Uterus (tissue), 4 donors: ENCODE measurements at places on chromosomes 1 and 21. TPM values are rescaled to one million over a fixed set of nuclear protein-coding genes. Genes with fewer than 3 reads are reported as not detected.

The B3GALT5 gene
- total RNA-seq = 0.26 TPM

The MX2 gene
- 9.7 TPM for total RNA-seq

The PPIH gene
- total RNA-seq = 48.4 TPM

The DCST1 gene
- 1.1 TPM for total RNA-seq

The PDE4B gene
- total RNA-seq = 6.9 TPM

The AURKAIP1 gene
- total RNA-seq = 13.2 TPM

The PPP2R5A gene
- 44.4 TPM for total RNA-seq

The CLCA4 gene
- 0.07 TPM for total RNA-seq

DNA sequence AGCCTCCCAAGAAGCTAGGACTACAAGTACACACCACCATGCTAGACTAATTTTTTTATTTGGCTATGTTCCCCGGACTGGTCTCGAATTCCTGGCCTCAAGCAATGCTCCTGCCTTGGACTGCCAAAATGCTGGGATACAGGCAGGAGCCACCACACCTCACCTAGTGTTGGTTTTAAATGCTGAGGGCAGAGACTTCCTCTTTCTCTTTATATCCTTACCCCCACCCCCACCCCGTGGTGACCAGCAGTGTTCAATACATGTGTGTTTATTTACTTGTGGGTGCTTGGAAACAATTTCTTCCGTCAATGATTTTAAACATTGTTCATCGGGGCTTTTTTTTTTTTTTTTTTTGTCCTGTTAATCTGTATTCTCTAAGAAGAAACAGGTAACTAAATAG is 158.9 kb downstream of the ZBTB18 start:
- DNase-seq = no peak

GRCh38 chr1:221543529-221544120 is 198.3 kb downstream of the DUSP10 start:
- DNase-seq = no peak

GRCh38 chr1:235093013-235093695 is 35.5 kb downstream of the TOMM20 start:
- DNase-seq = no peak

- no peak for DNase-seq
Measured at GRCh38 chr1:8941906-8942305, 3.8 kb upstream of the CA6 start.

DNA sequence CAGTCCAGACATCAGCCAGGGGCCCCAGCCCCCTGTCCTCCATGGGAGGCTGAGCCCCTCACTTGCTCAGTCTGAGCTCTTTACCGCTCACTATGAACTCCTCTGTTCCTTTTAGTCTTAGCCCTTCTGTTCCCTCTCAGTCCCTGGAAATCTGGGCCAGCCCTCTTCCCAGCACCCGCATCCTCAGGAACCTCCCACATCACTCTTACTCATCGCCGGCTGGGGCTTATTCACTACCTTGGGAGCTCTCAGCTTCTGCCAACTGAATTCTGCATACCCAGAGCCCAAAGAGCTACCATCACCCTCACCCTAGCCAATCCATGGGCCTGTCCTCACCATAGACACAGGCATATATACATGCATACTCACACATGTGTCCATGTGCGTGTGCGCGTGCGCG is 11.5 kb downstream of the KNCN start:
- no peak for DNase-seq

GRCh38 chr1:75539230-75540116 is 71.4 kb downstream of the SLC44A5 start:
- no peak for DNase-seq

GRCh38 chr1:226785805-226786204 is 46.7 kb upstream of the ITPKB start:
- no peak for DNase-seq

- no peak for DNase-seq
Measured at GRCh38 chr1:186958520-186958919, 129.8 kb downstream of the PLA2G4A start.

DNA sequence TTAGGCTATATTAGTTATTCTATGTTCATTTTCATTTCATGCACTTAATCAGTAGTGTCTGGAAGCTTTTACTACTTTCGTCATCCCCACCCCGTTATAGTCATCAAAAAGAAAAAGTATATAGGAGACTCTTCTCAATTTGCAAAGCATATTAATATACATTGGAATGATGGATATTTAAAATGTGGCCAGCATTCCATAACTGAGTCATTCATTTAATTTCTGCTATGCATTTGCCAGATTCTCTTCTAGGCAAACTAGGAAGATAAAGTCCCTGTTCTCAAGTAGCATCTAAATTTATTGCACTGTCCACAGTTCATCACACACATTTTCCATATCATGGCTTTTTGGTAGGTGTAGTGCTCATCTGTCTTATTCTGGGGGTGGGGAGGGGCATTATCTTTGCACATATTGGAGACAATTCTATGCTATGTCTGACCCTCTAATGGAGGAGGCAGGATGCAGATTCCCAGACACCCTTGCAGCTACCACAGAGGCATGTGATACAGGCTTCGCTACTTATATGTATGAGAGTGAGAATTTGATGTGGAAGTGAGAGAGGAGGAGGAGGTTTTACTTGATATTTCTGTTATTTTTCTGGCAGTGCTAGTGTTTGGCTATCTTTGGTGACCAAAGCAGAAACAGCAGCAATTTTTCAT is 125.8 kb downstream of the CTH start:
- no peak for DNase-seq
